NCI-H1092 treated with DMSO at 0.1 percent for 48 hours (cell line): ENCODE measurements at places on chromosomes 2 and 18.
A peak's percentile ranks its signal among the peaks of the same experiment; 100 is the strongest.

- no peak for DNase-seq
Observed at GRCh38 chr2:191836471-191836852, 10.4 kb downstream of the CAVIN2 start.

DNA sequence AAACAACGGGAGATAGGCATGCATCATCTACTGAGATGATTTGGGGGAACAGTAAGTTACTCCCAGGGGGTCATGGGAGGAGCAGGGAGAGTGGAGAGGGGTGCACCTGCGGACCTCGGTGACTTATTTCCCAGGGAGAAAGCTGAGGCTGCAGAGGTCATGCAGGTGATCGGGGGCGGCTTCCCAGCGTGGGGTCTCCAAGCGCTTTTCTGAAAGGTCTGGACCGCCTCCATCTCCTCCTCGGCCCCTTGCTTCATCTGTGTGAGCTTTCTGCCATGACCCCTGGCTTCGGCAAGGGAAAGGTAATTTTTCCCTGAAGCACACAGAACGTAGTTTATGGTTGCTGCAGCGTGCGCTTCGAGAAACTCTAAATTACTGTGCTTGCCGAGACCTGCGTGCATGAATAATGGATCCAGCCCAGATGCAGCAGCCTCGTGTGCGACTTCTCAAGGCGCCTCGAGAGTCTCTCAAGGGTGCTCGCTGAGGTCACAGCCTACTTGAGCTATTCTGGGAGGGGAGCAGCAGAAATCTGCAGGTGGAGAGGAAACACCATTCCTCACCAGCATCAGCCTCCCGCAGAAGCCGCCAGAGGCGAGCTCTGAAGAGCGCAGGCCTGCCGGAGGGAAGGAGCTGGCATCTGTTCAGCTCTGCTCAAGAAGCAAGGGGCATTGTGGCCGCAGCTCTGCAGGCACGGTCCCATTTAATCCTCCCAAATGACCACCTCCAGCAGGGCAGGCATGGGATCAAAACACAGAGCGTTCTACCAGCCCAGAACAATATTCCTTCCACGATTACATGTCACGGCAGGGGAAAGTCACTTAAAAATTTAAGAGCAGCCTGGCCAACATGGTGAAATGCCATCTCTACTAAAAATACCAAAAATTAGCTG, 308.4 kb upstream of the MYT1L start:
- no peak for DNase-seq

GRCh38 chr18:76931171-76931570, 108.8 kb downstream of the ZNF236 start:
- DNase-seq = no peak

GRCh38 chr2:47237375-47238334, 82.5 kb upstream of the STPG4 start:
- DNase-seq = no peak

DNA sequence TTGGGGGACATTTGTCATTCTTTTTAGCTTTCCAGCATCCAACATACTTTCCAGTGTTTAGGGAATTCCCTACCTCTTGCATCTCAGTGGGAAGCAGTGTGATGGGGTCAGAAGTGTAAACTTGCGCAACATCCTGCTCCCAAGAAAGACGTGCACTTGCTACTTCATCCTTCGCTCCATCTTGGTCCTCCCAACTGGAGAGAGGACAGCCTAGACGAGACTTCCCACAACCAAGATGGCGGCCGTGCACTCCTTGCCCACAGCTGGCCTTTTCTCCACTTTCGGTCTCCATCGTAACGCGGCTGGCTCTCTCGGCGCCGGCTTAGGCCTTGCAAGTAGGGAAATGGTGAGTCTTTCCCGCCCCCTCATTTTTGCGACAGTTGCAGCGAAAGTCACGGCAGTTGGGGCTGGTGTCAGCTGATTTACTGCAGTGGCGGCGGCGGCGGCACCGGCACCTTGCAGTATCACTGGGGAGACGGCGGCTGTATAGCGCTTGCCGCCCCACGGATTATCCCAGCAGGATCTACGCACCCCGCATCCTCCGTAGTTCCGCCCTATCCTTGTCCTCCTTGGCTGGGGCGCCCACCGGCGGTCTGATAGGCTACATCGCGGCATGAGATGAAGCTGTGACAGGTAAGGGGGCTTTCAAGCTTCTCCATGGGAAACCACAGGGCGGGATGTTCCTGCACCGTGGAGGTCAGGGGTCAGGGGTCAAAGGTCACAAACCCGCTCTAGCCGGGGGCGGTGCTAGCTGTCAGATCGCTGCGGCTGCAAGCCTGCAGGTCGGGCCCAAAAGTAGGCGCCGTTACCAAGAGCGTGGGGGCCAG, at the start of gene WDR7:
WDR7 (plus strand) TSS at position 416 of the 827 bp plus-strand sequence. CDS start 21,157 bp downstream, outside the sequence.
- peak; percentile 99 for DNase-seq

DNA sequence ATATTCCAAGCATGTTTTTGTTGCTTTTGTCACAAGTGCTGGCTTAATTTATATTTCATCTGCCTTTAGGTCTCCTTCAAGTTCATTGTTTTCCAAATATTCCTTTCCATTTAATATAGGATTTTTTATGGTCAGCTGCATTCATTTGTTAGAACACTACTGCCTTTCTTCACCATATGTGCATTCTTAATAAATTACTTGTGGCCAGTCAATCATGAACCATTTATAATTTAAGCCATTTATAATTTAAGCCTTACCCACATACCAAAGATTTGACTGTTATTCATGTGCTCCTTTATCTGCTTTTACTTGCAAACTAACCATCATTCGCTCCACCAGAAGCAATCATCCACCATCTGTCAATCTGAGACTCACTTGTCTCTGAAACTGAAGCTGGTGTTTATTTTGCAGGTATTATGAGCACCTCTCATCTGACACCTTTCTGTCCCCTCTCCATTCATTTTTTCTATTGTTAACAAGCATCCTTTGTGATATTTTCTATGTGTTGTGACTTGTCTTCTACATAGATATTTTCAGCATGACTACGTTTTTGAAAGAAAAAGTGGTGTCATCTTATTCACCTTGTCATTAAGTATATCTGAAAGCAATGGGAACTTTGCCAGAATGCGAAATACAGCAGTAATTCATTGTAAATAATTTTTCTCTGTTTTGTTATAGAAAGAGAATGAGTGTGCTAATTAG, 786.8 kb downstream of the KCNJ3 start:
- no peak for DNase-seq

GRCh38 chr2:173122936-173123335, 47.3 kb downstream of the MAP3K20 start:
- DNase-seq = no peak

GRCh38 chr2:45833301-45833967, 182.0 kb downstream of the PRKCE start:
- DNase-seq = no peak

- no peak for DNase-seq
Observed at GRCh38 chr2:188534875-188535274, 243.2 kb downstream of the GULP1 start.

DNA sequence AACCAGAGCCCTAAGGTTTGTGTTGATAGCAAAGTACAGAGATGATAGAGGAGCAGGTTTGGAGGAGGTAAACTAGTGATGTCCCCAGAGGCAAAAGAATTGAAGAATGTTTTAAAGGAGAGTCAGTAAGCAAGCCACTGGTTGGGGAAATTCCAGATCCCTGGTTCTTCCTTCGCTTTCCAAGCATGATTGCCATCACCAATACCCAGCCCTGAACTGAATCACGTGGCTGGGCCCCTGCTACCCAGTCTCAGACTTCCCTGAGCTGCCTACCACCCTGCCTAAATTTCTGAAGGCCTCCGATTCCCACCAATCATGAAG, 310.8 kb upstream of the STON1 start:
- DNase-seq = no peak

DNA sequence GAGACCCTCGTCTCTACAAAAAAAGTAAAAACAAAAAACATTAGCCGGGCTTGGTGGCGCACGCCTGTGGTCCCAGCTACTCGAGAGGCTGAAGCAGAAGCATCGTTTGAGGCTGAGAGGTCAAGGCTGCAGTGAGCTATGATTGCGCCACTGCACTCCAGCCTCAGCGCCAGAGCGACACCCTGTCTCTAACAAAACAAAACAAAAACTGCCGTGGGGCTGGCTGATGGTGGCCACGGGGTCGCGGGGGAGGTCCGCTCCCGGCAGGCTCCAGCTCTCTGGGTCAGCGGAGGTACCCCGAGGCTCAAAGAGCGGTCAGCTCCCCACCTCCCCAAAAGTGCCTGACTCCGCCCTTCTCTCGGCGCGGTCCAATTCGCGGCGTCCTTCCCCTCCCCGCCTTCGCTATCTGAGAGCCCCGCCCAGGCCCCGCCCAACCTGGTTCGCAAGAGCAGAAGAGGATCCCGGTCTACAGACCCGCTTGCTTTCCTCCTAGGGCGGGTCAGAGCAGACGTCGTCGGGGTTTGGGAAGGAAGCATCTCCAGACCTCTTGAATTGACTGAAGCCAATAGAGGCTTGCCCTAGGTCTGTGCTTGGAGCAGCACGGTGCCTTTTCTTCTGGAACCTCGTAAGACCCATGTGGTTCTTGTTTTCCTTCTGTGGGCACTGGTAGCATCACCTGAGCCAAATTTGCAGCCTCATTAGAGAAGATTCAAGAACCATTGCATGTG, 7.8 kb downstream of the RAX start:
- DNase-seq = peak; percentile 58

GRCh38 chr2:78734221-78734620, 291.3 kb upstream of the REG3G start:
- DNase-seq = no peak

DNA sequence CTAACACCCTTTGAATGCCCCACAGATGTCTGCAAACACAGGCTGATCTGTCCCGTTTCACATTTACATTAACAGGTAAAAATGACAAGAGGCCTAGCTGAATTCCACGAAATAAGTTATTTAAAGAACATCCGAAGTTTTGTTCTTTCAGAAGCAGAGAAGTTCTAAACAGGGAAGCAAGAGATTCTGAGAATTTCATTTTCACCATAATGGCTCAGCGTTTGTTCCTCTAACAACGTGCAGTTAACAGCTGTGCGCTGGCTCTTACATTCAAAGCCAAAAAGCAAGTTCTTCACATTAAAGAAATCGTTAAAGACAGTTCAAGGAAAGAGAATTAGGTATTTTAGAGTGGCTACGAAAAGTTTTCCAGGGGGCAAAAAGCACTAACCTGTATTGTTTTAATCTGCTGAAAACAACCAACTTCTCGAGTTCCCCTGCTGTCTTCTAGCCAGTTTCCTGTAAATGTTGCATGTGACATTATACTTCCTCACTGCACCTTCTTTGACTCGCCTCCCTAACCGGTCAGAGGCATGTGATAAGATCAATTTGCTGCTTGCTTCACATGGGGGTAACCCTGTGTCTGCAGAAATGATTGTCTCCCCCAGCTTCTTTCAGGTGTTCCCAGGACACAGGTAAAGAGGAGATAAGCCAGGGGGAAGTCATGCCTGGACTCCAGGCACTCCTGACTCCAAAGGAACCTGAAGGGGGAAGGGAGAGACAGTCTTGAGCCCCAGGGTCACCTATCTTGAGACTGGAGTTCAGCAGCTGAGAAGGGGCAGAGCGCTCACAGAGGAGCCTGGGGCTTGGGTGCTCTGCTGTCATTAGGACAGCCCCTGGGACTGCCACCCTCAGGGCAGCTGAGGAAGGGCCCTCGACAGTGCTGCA, 36.8 kb upstream of the WIPF1 start:
- no peak for DNase-seq

DNA sequence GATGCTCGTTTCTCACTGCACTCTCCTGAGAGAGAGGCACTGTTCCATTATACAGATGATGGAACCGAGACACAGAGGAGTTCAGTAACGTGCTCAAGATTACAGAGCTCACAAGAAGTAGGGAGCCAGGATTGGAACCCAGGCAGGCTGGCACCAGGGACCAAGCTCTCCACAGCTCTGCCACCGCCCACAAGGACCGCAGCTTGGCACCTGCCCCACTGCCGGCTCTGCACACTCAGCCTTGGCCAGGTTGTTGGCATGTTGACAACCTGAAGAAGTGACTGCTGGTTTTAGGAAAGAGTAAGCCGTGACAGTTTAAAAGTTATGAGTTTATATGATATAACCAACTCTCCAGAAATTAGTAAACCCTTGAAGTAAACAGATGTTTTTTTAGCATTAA, 48.0 kb upstream of the ITM2C start:
- no peak for DNase-seq

DNA sequence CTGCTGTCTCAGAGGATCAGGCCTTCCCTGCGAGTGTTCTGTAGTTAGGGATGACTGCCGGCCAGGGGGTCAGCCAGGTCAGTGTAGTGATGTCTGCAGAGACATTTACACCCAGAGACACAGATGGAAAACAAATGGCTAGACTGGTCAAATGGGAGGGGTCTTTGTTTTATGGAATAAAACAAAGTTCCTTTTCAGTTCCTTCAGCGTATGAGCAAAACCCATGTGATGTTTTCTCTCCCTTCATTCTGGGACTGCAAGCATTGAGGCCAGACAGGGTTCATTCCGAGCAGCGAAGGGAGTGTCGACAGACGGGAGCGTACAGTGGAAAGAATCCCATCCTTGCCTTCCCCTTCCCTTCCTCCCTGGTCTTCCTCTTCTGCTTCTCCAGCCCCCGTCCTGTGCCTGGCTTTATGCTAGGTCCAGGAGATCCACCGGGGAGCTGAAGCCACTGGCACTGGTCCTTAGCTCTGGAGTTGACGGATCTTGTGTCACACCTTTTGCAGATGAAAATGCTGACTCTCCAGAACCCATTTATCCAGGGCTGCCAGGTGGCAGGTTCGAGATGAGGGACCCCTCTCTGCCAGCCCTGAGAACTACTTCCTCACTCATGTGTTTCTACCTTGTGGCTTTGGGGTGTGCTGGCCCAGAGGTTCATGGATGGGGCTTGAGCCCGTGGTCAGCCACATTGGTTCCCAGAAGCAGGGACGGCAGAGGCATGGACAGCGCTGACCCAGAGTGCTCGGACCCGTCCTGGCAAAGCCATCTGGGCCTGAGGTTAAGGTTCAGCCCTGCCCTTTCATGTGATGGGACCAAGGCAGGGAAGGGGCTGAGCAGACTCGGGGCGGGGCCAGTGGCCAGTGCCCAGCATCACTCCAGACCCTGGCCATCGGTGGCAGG, 24.2 kb downstream of the ITGB1BP1 start:
- no peak for DNase-seq

DNA sequence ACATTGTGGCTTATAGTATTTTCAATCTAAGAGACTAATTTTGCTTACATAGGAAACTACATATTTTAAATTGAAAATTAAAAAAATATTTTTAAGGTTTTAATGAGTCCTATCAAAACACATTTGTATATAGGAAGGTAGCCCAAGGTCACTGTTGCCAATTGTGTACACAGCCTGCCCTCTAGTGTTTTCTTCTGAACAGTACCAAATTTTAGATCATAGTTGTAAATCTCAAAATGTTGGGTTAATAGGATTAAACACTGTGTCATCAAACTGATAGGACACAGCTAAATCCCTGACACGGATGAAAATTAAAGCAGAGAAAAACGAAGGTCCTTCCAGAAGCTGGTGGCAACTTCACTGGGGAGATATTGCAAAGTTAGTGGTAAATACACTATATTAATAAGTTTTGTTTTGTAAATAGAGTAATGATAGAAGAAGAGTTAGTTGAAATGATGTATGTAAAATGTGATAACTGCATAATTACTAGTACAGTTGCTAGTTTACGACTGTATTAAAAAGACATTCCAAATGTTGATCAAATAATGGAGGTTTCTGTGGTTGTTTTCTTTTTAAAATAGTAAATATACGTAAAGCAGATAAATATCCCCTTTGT, 19.7 kb downstream of the CLUL1 start:
- peak; percentile 35 for DNase-seq
